CD4-positive, alpha-beta T cell treated with Interferon alpha-2 for 1 hour (primary cell): ENCODE measurements at places on chromosomes 16 and 17.

- DNase-seq, result no peak
These were observed 6.5 kb upstream of the ORAI3 start for GRCh38 chr16:30942426-30942806.

DNA sequence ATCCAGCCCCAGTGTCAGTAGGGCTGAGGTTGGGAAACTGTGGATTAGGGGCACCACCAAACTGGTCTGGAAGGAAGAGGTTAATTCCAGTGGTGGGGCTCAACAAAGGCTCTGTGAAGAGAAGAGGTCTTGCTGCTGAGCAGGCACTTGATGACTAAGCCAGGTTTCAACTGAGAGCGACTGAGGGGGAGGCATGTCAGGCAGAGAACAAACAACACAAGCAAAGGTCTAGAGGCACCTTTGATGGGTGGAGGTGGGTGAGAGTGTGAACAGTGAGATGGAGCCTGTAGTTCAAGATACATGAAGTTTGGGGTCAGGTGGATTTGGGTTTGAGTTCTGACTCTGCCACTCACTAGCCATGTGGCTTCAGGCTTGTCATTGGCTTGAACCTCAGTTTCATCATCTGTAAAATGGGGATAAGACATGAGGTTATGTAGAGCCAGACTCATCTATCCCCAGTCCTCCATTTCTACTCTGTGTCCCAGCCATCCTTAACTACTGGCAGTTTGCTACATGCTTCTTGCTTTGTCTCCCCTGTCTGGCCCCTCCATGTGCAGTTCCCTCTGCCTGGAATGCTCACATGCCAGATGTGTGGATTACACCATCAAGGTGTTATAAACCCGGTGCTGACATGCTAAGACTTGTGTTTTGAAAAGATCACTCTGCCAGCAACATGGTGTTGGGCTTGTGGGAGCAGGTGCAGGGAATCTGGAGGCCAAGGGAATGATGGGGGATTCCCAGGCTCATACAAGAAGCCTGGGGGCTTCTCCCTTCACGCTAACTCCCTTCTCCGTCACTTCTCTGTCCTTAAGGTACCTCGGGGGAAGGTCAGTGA lies 3.0 kb upstream of the RMI2 start:
- no peak for DNase-seq

DNA sequence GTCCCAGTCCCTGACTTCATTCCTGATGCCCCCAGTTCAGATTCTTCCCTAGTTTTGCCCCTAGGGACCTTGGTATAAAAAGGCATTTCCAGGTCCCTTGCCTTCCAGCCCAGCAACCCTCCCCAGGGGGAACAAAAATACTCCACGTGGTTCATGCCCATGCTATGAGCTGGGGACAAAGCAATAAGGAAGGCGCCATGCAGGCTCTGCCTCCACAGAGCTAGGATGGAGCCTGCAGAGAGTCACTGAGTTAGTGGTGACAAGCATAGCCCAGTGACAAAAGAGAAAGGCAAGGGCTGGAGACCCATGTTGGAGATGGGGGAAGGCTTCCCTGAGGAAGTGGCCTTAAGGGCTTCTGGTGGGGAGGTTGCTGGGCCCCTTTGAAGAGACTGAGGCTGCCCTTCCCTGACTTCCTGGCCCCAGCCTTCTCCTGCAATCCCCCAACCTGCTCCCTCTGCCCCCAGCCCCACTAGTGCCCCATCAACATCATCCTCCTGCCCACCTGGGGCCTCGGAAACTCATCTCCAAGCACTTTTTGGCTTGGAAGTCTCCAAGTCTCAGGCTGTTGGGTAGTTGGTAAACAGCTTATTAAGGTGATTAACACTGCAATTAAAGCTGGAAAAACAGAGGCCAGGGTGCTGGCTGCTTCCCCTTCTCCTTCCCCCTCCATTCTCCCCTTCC lies 9.6 kb downstream of the DLX3 start:
- DNase-seq, result no peak

DNA sequence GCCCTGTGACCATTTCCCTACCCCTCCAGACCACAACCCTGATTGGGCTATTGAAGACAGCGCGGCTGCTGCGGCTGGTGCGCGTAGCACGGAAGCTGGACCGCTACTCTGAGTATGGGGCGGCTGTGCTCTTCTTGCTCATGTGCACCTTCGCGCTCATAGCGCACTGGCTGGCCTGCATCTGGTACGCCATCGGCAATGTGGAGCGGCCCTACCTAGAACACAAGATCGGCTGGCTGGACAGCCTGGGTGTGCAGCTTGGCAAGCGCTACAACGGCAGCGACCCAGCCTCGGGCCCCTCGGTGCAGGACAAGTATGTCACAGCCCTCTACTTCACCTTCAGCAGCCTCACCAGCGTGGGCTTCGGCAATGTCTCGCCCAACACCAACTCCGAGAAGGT lies 12.5 kb downstream of the KCNH6 start:
- DNase-seq, result no peak

DNA sequence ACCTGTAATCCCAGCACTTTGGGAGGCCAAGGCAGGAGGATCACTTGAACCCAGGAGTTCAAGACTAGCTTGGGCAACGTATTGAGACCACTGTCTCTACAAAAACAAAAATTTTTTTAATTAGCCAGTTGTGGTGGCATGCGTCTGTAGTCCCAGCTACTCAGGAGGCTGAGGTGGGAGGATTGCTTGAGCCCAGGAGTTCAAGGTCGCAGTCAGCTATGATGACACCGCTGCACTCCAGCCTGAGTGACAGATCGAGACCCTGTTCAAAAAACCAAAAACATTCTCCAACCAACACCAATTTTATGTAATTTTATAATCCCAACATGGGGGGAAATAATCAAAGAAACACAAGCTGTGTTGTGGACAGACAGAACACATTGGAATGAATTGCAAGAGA lies 54.6 kb upstream of the TNRC6A start:
- DNase-seq, result no peak

GRCh38 chr17:57911834-57912673 lies 43.2 kb downstream of the CUEDC1 start:
- no peak for DNase-seq

- DNase-seq, result peak; percentile 78
These were observed 11.2 kb downstream of the ENPP7 start for GRCh38 chr17:79741751-79742588.

DNA sequence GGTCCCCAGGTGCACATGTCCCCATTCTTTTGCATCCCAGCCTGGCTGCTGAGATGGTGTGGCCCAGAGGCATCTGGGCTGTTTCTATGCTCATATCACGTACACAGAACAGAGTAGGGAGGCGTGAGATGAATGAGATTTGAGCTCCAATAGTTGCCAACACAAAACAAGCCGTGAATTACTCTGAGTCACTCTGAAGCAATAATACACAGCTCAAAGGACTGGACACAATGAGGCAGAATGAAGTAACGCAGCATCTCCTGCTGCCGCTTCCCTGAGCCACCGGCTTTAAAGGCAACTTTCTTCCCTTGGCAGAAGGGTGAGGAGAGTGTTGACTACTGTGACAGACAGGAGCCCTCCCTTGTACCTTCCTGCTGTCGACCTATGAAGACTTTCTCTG lies 33.9 kb upstream of the CLEC18B start:
- no peak for DNase-seq

DNA sequence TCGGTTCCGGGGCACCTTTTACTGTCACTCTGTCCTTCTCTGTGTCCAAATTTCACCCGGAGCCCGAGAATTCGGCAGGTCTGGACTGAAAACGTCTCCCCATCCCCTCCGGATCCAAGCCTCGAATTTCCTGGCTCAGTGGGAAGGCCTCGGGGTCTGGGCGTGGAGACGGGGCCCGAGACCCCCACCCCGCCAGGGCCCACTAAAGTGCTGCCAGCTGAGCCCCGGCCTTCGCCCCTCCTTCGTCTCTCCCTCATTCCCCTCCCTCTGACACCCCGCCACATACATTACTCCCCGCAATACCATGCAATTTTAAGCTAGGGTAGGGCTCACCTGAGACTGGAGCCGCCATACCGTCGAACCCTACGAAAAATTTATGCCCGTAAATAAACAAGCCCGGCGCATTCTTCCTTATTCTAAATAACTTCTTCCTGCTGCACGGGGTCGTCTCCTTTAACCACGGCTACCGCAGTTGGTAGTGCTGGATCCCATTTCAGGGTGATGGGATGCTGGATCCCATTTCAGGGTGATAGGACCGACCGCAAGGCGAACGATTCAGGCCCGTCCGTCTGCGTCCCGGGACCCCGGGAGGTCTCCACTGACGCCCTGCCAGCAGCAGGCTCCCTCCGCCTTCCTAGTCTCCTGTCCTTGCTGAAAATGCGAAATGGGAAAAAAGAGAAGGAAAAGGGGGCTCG lies 4.4 kb upstream of the OR1F1 start:
- no peak for DNase-seq

DNA sequence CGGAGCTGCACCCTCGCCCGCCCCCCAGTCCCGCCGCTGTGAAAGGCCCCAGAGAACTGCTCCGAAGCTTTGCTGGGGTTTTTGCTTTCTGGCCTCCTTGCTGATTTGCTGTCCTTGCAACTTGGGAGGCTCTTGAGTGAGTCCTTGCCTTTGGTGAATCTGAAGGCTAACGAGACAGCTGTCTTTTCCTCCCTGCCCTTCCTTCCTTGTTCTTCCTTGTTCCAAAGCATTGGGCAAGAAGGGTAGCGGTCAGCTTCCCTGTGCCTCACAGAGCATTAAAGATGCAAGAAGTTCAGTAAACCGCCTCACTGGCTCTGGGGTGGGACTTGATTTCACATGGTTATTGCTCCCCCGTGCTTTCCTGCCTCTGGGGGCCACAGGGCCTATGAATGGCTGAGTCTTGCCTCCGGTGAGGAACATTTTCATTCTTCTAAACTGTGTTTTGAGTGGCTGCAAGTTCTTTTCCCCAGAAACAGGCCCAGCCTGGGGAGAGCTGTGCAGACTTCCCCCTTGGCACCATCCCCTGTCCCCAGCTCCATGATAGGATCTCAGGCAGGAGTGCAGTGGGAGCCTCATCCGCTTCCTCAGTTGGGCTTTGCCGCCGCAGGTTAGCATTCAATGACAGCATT lies 1.4 kb downstream of the YPEL2 start:
- DNase-seq, result no peak

DNA sequence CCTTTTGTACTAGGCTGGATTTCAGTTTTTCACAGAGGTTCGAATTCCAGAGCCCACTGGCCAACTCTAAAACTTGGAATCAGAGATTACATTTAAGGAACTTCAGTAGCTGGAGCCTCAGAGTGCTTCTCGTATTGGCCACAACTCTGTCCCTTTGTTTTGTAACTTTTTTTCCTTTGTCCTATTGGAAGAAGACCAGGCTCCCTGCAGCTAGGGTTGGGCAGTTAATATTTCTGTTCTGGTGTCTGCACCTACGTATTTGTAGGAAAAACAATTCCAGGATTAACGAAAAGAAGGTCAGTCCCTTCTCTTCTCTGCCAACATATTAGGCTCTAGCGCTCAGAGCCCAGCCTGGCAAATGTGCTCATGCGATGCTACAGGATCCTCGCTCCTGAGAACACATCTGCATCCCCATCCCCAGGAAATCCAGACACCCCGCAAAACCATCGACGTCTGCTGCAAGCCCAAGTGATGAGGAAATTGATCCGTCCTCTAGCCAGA lies 1.9 kb downstream of the CDH11 start:
- DNase-seq, result no peak

DNA sequence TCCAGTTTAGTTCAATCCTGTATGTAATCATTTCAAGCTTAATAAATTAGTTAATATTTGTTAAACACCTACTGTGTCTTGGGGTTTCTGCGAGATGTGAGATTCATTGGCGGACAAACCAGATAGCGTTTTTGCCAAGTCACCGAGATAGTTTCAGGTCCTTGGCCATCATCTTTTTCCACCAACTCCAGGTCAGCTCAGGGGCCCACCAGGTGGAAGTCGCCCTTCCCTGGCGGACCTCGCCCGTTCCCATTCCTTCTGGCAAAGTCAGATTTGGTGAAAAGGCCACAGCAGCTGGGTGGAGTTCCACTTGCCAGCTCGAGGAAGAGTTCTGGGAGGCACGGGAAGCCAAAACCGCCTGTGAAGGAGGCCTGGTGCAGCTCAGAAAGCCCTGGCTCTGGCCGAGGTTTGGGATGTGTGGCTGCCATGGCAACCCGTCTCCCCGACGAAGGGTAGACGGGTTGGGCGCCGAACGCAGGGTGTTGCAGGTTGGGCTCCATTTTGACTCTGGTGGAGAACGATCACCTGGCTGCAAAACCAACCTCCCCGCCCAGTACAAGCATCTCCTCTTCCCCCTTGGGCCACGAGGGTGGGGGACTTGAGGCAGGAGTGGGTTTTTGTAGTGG lies 39.5 kb downstream of the CMIP start:
- DNase-seq, result no peak

GRCh38 chr17:63679214-63679613 lies 20.7 kb downstream of the LIMD2 start:
- no peak for DNase-seq

DNA sequence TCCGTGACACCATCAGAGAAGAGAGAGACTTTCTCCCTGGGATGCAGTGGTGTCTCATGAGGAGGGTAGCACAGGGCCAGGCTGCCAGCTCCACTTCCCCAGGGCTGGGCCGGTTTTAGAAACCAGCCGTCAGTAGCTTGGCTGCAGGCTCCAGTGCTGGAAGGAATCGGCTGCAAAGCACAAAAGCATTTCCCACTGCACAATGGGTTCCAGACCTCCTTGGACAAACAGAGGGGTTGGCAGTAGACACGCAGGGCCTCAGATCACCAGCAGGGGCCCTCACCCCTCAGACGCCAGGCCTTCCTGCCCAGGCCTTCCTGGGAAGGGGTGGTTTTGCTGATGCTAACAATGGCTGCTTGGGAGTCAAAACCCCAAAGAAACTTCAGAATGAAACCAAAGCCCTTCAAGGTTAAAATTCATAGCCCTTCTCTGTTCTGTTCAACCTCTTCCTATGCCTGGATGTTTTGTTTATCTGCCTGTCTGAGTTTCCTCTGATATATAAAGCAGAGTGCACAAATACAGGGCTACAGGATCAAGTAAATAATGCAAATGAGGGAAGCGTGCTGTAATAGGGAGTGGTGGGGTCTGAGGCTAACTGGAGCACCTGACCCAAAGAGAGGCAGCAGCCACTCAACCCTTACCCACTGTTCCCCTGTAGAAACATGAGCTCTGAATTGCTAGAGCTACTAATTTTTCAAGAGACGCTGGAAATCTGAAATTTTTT lies 26.2 kb downstream of the TEKT5 start:
- DNase-seq, result no peak

GRCh38 chr17:80455336-80455710 lies 21.1 kb downstream of the NPTX1 start:
- DNase-seq, result peak; percentile 57

DNA sequence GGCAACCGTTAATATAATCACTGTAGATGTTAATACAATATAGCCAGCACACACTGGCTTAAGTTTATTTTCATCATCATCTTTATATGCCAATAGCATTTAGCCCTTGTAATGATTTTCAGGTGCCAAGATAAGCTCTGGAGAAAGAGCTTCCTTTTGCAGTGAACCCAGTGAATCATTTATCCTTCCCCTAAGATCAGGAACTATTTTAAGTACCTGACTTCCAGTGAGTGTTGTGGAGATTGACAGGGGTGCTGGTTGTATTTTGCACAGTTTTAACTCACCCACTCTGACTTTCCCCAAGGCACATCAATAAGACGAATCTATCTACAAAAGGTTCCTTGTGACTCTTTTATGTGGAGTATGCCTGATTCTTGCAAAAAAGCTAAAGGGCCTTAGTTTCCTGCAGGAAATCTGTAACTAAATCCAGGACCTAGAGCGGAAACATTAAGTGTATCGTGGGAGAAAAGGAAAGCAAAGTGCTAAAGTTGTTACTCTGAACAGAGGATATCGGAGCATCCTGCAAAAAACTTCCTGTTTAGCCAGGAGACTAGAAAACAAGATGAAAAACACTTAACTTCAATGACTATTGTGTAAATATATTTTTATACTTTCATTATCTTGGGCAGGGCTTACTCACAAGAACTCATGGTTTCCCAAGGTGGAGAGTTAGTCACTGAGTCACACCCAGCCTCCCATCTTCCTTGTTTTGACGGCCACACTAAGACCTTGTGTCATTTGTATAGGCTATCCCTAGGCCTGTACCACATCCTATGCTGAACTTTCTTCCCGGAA lies 183.6 kb downstream of the MAP2K6 start:
- DNase-seq, result no peak
